ENCODE measurements at places on chromosomes 3 and 15. TPM values are rescaled to one million over a fixed set of nuclear protein-coding genes. Genes with fewer than 3 reads are reported as not detected.

DNA sequence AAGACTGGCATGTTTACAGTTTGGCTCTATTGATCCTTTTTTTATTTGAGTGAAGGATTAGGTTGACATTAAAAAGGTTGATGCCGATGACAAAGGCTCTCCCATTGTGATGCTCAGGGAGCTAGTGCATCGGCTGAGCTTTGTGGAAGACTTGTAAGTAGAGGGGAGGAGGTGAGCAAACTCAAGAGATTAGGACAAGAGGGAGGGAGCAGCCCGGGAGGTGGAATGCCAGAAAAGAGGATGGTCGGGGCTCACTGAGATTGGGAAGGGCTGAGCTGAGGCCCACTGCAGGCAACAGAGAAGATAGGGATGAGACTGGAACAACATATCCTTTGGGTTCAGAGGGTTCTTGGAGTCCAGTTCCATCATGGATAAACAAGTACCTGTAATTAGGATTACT is 26.5 kb upstream of the PSMD6 start:
- H3K36me3 ChIP-seq = no peaks in the 10 kb centered on the region
- H3K4me1 ChIP-seq = peaks cover 4% of the 10 kb centered on the region
- DNase-seq = no peak
- H3K27me3 ChIP-seq = peaks cover 12% of the 10 kb centered on the region
- H3K27ac ChIP-seq = no peak overlapping the region
- no peak overlapping the region for H3K4me3 ChIP-seq

DNA sequence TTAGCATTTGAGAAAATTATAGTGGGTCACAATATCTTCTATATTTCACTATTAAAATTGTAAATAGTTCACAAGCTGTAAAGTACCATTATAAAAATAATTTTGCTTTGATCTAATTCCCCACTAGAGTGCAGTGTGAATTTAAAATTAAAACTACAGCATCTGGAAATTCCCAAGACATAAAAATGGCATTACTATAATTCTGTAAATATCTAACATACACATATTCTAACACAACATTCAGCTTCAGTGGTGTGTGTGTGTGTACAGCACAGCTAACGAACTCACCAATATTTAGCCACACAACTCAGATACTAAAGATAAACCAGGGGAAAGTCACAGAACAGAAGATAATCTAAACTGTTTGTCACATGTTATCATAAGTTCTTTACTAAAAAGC is 424.9 kb upstream of the ZNF385D start:
- no peak for DNase-seq
- no peak overlapping the region for H3K27ac ChIP-seq
- no peaks in the 10 kb centered on the region for H3K4me1 ChIP-seq

Gene CLSTN2
- not detected for total RNA-seq

- H3K4me3 ChIP-seq = no peak overlapping the region
- no peaks in the 10 kb centered on the region for H3K4me1 ChIP-seq
- no peaks in the 10 kb centered on the region for H3K27me3 ChIP-seq
- peaks cover 24% of the 10 kb centered on the region for H3K36me3 ChIP-seq
- no peak overlapping the region for H3K27ac ChIP-seq
These were observed 119.1 kb downstream of the ATG7 start for GRCh38 chr3:11391174-11391879.

GRCh38 chr15:76483018-76483417 is 146.4 kb downstream of the ISL2 start:
- H3K36me3 ChIP-seq = no peaks in the 10 kb centered on the region
- H3K27ac ChIP-seq = no peak overlapping the region
- no peak overlapping the region for H3K4me3 ChIP-seq
- no peaks in the 10 kb centered on the region for H3K27me3 ChIP-seq

GRCh38 chr3:79038057-79038456 is 729.7 kb downstream of the ROBO1 start:
- H3K27ac ChIP-seq = no peak overlapping the region
- DNase-seq = no peak
- H3K27me3 ChIP-seq = no peaks in the 10 kb centered on the region
- no peaks in the 10 kb centered on the region for H3K4me1 ChIP-seq

Gene VEPH1
- not detected for total RNA-seq

Gene SKOR1
- total RNA-seq = 0.64 TPM

DNA sequence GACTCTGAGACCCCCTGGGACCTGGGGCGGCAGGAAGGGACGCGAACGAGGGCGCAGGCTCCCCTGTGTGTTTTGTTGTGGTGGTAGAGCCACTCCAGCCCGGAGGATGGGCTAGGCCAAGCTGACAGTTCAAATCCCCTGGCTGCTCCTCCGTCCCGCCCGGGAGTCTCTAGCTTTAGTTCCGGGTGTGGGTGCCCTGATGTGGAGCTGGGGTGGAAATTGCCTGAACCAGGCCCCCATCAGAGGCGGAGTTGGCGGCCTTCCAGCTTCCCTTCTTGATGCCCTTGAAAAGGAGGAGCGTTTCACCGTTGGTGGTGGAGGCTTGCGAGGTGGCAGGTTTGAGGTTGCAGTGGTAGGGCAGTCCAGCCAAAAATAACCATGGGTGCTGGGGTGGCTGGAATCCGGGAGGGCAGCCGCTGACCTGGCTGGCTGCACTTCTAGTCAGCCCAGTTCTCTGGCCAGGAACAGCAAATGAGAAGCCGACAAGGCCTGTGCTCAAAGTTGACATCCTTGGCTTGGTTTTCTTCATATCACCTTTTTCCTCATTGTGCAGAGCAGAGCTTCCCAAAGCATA is 817 bp downstream of the CLK3 start:
- H3K27me3 ChIP-seq = no peaks in the 10 kb centered on the region
- DNase-seq = peak; percentile 36
- peaks cover 33% of the 10 kb centered on the region for H3K36me3 ChIP-seq
- peak overlapping the region; percentile 86 for H3K27ac ChIP-seq
- peaks cover 41% of the 10 kb centered on the region for H3K4me1 ChIP-seq

Gene CLDN18
- not detected for total RNA-seq

DNA sequence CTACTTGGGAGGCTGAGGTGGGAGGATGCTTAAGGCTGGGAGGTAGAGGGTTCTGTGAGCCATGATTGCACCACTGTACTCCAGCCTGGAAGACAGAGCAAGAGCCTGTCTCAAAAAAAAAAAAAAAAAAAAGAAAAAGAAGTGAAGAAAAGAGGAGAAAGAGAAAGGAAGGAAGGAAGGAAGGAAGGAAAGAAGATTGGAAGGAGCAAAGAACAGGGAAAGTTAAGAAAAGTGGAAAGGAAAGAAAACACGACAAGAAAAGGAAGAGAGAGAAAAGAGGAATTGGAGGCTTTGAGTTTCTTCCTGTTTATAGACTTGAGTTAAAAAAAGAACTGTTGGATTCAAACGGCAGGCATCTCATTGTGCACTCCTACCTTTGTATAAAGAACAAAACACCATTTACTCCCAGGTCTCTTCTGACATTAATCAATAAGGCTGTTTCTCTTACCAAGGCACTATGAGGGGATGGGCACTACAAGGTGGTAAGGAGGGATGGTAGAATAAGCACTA is 73.5 kb downstream of the EDEM1 start:
- DNase-seq = no peak
- H3K4me3 ChIP-seq = peak overlapping the region; percentile 67
- H3K4me1 ChIP-seq = peaks cover 31% of the 10 kb centered on the region
- H3K27me3 ChIP-seq = no peaks in the 10 kb centered on the region
- H3K36me3 ChIP-seq = no peaks in the 10 kb centered on the region

Gene GUCA1C
- total RNA-seq = not detected

DNA sequence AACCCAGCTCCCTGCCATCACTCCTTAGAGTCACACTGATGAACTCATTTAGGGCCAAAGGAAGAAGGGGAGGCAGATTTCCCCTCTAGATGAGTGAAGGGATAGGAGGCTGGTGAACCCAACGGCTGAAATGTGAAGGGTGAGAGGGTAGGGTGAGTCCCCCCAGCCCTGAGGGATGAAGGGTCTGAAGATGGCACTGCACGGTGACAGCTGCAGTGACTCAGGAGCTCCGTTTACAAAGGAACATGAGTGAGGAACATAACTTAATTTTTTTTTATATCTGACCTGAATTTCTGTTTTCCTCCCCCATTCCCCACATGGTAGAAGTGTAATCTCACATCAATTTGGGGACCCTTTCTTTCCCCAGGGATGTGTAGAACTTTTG is 14.0 kb downstream of the SNX33 start:
- H3K4me3 ChIP-seq = no peak overlapping the region
- H3K27me3 ChIP-seq = peaks cover 2% of the 10 kb centered on the region
- H3K27ac ChIP-seq = no peak overlapping the region
- no peaks in the 10 kb centered on the region for H3K4me1 ChIP-seq
- no peak for DNase-seq

- no peaks in the 10 kb centered on the region for H3K27me3 ChIP-seq
- peak overlapping the region; percentile 74 for H3K4me3 ChIP-seq
- peak overlapping the region; percentile 76 for H3K27ac ChIP-seq
- H3K4me1 ChIP-seq = peaks cover 53% of the 10 kb centered on the region
- H3K36me3 ChIP-seq = no peaks in the 10 kb centered on the region
- DNase-seq = no peak
These were observed 60.9 kb downstream of the MGLL start for GRCh38 chr3:127761441-127761801.

Data from activated B cell treated with CpG ODN at 0.5 μM for 24 hours (primary cell).